Left lobe of liver (tissue), 2 donors: ENCODE measurements at places on chromosomes 5 and 9. TPM values are rescaled to one million over a fixed set of nuclear protein-coding genes. Genes with fewer than 3 reads are reported as not detected.

DNA sequence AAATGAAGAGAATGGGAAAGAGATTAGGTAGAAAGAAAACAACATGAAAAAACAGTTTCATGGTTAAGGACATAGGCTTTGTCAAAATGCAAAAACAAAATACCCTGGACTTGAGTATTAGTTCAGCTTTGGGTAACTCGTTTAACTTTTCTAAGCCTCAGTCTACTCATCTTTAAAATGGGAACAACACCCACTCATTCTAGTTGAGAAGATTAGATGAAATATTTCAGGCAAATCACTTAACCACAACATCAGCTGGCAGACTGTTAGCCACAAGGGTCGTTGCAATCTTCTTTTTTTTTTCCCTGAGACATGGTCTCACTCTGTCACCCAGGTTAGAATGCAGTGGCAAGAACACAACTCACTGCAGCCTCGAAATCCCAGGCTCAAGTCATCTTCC, 185.6 kb downstream of the DCP2 start:
- DNase-seq, result no peak

DNA sequence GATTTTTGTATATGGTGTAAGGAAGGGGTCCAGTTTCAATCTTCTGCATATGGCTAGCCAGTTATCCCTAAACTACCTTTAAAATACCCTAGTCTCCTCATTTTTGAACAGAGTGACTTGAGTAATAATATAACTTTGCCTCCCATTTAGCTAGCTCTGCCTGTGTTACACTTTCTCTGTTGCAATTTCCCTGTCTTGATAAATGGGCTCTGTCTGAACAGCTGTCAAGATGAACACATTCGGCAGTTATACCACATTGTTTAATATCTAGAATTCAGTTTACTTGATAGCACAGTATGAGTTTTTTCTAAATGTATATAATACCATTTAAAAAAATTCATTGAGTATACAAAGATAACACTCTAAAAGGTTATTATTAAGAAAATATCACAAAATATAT, 562.9 kb upstream of the FTMT start:
- DNase-seq, result no peak

DNA sequence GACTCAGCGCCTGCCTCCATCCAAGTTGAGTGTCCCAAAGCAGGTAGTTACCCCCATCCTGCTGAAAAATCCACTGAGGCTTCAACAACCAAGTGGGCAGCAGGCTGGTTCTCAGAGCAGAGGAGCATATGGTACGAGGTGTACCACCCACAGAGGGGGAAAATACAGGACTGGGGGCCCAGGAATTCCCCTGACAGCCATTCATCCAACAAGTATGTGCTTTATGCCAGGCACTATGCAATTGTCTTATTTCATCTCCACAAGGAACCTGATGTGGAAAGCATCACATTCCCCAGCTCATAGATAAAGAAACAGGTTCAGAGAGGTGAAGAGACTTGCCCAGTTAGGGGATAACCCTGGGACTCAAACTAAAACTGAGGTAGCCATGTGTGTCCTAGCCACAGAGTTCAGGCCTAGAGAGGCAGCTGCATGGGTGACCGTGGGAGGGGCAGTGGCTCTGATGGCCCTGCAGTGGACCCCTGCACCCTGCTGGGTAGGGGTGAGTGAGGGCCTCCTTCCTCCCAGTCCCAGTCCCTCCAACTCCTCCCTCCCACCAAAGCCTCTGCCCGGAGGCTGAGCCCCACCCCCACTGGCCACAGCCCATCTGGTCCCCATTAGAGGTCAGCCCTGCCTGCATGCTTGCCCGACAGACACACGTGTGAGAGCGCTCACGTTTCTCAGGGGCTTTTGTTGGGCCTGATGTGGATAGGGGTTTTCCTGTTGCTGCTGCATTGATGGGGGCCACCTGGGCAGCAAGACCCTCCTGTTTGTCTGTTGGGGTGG, 11.5 kb downstream of the PDLIM4 start:
- peak; percentile 43 for DNase-seq

- no peak for DNase-seq
Measured at GRCh38 chr9:85055506-85056202, 386.1 kb downstream of the NTRK2 start.

GRCh38 chr5:35239911-35240610, 9.8 kb upstream of the PRLR start:
- no peak for DNase-seq

- DNase-seq, result no peak
Measured at GRCh38 chr5:58348996-58349728, 110.7 kb downstream of the PLK2 start.

- DNase-seq, result no peak
Measured at GRCh38 chr9:137294091-137294680, 7.9 kb downstream of the NRARP start.

DNA sequence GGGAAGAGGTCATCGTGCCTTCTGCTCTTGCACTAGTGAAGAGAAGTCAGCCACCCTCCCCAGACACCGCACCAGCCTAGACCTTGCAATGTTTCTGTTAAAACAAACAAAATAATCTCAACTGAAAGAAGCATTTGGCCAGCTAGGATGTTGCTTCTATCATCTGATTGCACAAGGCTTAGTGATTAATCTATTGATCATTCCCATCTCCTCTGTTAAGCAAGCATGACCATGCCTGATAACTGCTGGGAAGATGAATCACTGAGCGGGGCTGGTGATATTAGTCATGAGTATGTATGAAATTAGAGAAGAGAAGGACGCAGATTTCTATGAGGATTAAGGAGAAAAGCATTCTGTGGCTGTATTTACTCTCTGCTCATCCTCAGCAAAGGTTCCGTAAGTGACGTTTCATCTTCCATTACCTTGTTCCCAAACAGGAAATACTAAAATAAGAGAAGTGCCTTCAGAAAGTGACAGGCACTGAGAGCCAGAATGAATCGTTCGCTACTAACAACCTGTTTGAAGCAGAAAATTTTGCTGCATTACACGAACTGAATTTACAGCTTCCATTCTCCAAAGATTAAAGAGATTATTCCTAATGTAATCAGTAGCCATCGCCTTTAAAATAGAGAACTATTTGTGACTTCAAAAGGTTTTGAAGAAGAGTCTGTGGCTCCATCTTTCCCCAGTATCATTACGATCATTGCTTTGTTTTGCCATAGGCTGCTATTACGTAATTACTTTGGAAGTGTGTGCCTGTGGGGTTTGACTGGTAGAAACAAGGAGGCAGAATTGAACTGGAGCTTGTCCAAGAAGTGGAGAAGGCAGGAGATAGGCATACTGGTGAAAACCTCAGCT, 219.1 kb downstream of the MED10 start:
- no peak for DNase-seq

GRCh38 chr9:112755675-112756074, 5.1 kb downstream of the SNX30 start:
- DNase-seq, result no peak

GRCh38 chr5:179118756-179119414, 58.7 kb downstream of the ZNF354C start:
- DNase-seq, result peak; percentile 32

DNA sequence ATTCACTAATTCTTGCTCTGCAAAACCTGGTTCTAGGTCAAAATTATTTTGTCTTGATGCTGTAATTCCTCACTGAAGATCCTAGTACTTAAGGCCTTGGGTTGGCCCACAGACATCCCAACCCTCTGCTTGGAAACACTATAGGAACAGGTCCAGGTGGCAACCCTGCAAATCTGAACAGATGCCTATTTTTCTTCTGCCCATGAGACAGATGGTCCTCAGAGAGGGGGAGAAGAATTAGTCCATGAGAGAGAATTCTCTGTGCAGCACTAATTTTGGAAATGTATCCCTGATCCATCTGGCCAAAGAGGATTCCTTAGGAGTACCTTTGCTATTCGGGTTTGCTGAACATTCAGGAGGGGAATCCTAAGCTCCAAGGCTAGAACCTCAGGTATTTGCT, 156.3 kb downstream of the ELAVL2 start:
- no peak for DNase-seq

GRCh38 chr5:68994645-68995044, 99.2 kb upstream of the SLC30A5 start:
- DNase-seq, result no peak

DNA sequence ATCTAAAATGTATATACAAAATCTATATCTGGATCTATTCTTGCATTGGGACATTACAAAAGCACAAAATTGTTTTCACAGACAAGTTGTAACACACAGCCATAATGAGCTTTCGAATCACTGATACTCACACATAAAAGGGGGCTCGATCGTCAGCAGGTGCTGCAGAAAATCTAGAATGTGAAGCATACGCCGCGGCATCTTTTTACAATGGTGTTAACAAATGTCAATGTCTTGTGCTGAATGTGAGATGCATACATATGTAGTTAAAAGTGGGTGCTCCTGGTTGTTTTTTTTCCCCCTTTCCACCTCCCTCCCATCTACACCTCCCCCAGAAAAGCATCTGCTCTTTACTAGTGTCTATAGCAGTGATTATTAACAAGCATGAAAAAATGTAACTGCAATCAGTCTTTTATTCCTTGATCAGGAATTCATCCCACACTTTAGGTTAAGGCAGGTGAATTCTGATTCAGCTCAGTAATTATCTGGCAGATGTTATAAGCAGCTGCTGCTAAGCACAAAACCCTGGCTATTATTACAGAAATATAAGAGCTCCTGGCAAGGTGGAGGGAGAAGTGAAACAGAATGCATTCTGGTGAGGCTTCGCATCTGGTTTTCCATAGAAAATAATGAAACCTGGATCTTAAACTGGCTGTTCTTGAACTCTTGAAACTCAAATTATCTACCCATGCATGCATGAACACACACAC, 114.1 kb downstream of the MPDZ start:
- DNase-seq, result no peak

- DNase-seq, result peak; percentile 65
Measured at GRCh38 chr5:44809215-44809955, 638 bp downstream of the MRPS30 start.

DNA sequence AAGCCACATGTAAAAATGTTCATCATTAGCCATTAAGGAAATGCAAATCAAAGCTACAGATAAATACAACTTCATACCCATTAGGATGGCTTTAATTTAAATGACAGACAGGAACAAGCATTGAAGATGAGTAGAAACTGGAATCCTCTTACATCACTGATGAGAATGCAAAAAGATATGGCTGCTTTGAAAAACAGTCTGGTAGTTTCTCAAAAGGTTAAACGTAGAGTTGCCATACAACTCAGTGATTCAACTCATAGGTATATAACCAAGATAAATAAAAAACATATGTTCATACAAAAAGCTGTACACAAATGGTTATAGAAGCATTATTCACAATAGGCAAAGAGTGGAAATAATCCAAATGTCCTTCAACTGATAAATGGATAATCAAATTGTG, 228.8 kb upstream of the ZNF462 start:
- DNase-seq, result no peak

- no peak for DNase-seq
Measured at GRCh38 chr9:110932863-110933262, 105.4 kb downstream of the LPAR1 start.

- no peak for DNase-seq
Measured at GRCh38 chr5:2634399-2635176, 116.9 kb downstream of the IRX2 start.

DNA sequence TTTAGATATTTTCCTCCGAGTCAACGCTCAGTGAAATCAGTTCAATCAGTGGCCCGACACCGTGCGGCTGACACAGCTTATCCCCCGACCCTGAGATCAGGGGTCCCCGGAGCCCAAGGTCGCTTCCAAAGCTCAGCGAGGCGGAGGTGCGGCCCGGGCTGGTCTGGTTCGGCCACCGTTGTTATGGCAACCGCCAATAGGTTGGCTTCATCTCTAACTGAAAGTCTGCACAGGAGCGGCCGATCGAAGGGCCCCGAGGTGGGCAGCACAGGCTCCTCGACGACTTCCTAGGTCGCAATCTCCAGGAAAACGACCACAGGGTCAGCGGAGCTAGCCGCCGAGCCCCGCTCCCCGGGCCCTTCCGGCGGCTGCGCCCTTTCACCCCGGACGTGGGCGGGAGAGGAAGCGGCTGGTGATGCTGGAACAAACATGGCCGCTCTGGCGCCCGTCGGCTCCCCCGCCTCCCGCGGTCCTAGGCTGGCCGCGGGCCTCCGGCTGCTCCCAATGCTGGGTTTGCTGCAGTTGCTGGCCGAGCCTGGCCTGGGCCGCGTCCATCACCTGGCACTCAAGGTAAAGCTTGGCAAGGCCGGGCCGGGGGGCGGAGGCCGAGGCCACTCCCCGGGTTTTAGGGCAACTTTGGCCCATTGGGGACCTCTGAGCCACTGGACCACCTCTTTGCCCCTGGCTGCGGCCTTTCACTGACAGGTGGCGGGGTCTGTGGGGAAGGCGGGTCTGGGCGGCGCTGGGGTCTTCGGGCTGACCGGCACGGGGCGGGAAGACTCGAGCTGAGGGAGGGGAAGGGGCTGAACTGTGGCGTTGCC, at the start of gene GPR107:
Gene GPR107 (plus strand): TSS at position 403 of the 821 bp plus-strand sequence. CDS start 27 bp downstream, at position 430.
- peak; percentile 81 for DNase-seq

RHOBTB3 gene
- 45.1 TPM for total RNA-seq

SLC25A2 gene
- 0.25 TPM for total RNA-seq

ZNF300 gene
- 0.23 TPM for total RNA-seq

PDE6A gene
- not detected for total RNA-seq

ZDHHC11 gene
- 19.1 TPM for total RNA-seq

IFNA13 gene
- not detected for total RNA-seq

SLC46A2 gene
- not detected for total RNA-seq

SRD5A1 gene
- total RNA-seq, result 35.1 TPM

LHFPL2 gene
- 2.4 TPM for total RNA-seq

CRB2 gene
- total RNA-seq, result not detected

SPATA31A3 gene
- not detected for total RNA-seq
